Stimulated activated CD4-positive, alpha-beta T cell treated with anti-CD3 and anti-CD28 coated beads, Interleukin-1b, Interleukin-23, amount 100 ng/mL, for 1 hour (primary cell): ENCODE measurements at places on chromosomes 2 and 18.

DNA sequence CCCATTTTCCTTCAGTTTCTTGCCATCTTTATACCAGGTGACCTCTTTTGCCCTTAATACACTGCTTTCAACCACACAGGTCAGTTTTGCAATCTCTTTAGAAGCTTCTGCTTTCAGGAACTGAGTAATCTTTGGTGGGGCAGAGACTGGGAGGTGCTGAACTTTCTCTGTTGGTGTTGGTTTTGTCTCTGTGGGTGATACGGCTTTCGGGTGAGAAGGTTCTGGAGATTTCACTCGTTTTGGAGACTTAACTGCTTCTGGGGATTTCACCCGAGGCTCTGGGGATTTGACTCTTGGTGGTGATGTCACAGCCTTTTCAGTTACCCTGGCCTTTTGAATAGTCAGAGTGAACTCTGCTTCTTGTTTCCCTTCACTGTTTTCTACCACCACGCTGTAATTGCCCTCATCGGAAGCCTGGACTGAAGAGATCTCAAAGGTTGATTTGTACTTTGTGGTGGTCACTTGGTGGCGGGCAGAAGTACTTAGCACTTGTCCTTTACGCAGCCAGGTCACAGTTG, 50.4 kb downstream of the PLEKHA3 start:
- DNase-seq, result no peak

GRCh38 chr18:47283476-47283875, 32.0 kb upstream of the SKOR2 start:
- no peak for DNase-seq

GRCh38 chr2:70827388-70827787, 7.0 kb upstream of the CLEC4F start:
- DNase-seq, result no peak

- no peak for DNase-seq
Measured at GRCh38 chr18:634551-635045, 22.9 kb upstream of the TYMS start.

GRCh38 chr18:959854-960253, 55.2 kb downstream of the ADCYAP1 start:
- no peak for DNase-seq

- DNase-seq, result no peak
Measured at GRCh38 chr18:25873833-25874232, 216.6 kb downstream of the SS18 start.

- no peak for DNase-seq
Measured at GRCh38 chr2:64750001-64750816, 96.5 kb upstream of the SERTAD2 start.

- no peak for DNase-seq
Measured at GRCh38 chr2:50455351-50455939, 576.5 kb downstream of the NRXN1 start.

DNA sequence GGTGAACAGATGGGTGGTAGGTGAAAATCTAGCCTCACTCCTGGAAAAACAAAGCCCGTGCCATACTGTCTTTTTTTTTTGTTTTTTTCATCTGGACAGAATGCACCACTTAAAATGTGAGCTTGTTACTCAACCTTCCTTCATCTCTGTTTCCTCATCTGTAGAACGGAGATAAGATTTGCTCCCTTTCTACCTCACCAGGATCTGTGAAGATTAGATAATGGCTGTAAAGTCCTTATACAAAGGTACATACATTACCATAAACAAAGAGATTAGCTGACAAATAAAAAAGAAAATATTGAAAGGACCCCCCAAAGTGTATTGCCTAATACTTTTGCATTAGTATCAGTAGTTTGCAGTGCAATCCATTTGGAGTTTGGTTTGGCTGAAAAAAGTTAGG, 75.4 kb upstream of the ZEB2 start:
- DNase-seq, result no peak

DNA sequence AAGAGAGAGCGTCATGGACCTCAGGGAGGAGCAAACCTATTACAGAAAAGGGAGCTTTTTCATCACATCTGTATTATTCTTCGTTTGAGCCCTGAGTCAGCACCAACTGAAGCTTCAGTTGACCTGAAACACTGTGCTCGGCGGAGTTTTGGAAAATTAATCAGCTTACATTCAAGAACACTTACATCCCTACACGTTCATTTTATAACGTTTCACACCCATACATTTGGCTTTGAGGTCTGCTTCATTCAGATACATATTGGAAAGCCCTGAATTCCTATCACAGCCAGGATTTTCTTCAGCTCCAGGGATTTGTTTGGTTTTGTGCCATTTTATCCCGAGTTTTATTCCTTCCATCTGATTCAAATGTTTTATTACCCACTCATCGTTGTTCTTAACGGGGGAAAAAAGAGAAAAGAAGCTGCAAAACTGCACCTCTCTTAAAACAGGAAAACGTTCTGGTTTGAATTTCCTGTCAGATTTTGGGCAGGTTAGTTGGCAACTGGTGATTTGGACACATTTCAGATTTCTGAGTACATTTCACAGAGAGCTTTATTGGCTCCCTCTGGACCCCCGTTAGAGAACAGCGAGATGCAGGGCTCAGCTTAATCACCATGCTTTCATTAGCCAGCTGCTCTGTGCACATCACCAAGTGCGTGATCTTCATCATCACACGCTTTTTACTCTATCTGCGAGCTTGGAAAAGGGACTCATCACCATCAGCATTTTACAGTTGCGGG, 88.8 kb downstream of the CDC42EP3 start:
- DNase-seq, result no peak

DNA sequence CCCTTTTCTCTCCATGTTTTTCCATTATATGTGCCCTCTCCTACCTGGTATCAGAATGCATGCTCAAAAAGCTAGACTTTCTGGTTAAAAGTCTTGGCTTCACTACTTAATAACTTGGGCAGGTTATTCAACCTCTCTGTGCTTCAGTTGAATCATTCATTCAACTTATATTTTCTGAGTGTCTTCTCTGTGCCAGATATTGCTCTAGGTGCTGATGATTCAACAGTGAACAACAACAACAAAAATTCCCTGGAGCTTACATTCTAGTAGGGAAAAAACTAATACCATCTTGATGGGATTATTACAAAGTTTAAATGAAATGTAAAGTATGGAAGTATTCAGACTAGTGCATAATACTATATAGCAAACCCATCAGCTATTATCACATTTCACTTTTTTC, 55.2 kb downstream of the SOS1 start:
- DNase-seq, result no peak

DNA sequence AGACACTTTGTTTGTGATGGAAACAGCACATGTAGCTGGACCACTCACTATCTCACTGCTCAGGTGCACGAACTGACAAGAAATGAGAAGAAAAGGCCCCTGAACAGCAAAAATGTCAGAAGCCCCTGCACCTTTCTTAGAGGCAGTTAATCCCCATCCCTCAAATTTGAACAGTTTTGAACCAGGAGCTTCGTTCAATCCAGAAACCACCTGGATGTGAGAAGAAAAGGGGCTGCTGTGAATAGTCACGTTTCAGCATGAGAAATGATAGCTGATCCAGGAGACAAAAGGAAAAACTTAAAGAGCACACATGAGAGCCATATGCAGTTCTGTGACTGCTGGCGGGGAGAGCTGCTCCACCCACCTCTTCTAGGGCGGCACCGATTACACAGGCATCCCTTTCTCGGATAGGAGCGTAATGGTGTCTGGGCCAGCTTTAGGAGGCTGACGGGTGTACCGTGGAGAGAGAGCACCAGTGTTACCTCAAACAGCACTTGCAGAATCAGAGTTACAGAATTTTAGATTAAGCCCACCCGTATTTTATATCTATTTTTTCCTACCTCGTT, 117.0 kb upstream of the EML6 start:
- DNase-seq, result no peak

GRCh38 chr18:60176259-60176658, 196.3 kb downstream of the MC4R start:
- no peak for DNase-seq

DNA sequence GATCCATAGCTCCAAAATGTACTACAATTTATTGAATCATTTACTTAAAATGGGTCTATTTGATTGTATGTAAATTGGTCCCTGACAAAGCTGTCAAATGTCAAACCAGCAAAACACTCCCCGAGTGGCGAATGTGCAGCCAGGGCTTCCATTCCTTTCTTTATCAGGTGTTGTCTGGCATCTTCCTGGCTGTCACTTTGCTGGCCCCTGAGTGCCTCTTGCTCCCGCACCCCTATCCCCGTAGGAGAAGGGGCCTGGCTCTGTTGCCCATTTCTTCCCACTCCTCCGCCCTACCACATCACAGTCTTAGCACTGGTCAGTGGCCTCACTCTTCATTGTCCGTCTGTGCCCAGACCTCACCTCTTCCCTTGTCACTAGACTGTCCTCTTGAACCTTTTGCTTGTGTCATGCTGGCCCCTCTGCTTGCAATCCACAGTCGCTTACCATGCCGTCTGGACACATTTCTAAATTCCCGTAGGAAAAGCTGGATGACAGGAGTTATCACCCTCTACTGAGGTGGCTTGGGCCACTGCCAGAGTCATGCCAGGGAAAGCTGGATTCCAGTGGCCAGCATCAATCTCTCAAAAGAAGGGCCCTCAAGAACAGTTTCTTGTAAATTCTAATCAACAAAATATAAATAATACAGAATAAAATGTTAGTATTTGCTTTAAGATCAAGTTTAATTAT, 15.4 kb downstream of the UBE2F start:
- no peak for DNase-seq

DNA sequence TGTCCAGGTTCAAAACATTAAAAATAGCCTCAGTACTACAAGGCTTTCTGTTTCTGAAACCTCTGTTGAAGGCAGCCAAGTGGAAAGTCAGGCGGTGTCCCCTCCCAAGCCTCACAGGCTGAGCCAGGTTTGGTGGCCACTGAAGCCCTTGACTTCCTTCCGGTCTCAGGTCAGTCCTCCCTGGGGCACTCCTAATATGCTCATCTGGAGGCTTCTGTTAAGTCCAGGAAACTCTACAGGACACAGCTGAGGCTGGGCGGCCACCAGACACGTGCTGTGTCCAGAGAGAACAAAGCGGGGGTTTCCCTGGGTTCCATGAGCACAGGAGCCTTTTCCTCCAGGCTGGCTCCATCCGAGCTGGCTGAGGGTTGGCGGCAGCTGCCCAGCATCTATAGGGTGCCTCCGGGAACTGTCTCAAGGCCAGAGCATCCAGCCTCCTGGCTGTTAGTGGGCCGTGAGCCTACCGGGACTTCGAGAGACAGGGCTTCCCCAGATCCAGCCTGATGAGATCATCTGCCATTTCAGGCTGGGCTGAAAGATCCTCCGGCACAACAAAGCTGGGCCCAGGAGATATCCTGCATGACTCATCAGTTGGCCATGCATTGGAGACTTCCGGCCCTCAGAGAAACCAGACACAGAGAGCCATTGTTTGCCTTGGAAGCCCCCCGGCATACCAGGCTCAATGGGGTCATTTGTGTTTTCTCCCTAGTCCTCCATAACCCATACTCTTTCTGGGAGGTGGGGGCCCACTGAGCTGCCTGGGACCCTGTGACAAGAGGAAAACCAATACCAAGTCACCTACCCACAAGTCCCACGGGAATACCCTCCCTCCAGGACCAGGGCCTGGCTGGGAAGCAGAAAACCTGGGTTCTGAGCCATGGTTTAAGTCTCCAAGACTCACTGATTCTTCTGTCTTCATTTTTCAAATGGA, 71.7 kb downstream of the HS1BP3 start:
- DNase-seq, result no peak
